Activated CD4-positive, alpha-beta T cell treated with anti-CD3 and anti-CD28 coated beads, Interleukin-2, amount 50 U/mL, for 1 hour (primary cell): ENCODE measurements at places on chromosomes 4 and X.
A peak's percentile ranks its signal among the peaks of the same experiment; 100 is the strongest.

DNA sequence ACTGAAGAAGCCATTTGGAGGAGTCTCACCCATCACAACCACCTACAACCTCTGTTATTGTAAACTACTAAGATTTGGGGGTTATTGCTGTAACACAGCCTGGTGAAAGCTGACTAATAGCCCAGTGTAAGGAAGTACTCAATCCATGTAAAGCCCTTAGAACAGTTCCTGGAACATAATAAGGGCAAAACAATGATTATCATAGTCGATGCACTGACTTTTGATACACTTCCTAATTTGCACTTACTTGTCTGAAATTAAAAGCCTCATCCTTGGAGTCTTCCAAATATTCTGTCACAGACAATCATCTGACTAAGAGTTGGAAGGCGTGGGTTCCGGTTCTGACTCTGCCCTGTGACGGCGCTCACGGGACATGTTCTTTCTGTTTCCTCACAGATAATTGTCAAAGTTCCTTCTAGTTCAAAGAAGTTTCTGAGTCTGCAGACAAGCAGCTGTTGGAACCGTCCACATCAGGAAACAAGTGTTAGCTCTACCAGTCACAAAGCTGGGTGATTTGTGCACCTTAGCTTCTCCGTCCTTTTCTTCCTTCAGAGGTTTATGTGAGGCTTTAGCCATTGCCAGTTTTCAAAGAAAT is 33.4 kb upstream of the RASGEF1B start:
- peak; percentile 65 for DNase-seq

GRCh38 chr4:173171987-173172386 is 3.4 kb downstream of the GALNT7 start:
- no peak for DNase-seq

DNA sequence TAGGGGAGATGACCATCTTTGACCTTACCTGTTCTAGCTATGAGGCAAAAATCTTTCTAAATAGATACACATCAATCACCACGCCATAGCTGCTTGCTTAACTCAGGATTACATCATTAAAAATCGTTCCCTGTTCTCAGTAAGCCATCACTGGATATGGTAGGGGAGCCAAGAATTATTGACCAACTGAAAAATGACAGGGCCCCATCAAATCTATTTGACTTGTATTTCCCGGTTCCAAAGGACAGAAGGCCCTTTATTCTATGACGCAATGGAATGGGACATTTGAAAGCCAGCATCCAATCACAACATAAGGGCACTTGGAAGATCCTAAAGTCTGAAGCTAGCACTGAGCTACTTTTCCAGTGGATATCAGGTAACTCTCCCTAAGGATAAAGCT is 75.6 kb upstream of the NOCT start:
- no peak for DNase-seq

GRCh38 chr4:17475481-17475880 is 36.4 kb downstream of the QDPR start:
- no peak for DNase-seq

DNA sequence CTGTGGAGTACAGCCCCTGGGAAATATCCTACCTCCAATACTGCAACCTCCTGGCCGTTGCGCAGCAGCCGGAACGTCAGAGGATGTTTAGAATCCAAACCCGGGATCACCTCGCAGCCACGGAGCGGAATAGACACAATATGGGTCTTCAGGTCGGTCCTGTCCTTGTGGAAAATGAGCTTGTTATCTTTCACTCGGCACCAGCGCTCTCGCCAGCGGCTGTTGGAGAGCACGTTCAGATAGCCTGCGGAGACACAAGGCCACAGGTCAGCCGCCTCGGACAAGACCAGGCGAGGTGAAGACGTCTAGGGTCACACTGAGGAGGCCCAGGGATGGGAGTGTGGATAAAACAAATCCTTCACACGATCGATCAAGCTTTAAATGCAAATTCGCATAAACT is 139.3 kb downstream of the AFAP1 start:
- DNase-seq, result no peak

GRCh38 chr4:71229477-71230270 is 109.1 kb upstream of the SLC4A4 start:
- DNase-seq, result no peak

- no peak for DNase-seq
Measured at GRCh38 chrX:108198420-108198819, 106.8 kb downstream of the ATG4A start.

GRCh38 chrX:77223046-77223445 is 224.1 kb upstream of the FGF16 start:
- no peak for DNase-seq

DNA sequence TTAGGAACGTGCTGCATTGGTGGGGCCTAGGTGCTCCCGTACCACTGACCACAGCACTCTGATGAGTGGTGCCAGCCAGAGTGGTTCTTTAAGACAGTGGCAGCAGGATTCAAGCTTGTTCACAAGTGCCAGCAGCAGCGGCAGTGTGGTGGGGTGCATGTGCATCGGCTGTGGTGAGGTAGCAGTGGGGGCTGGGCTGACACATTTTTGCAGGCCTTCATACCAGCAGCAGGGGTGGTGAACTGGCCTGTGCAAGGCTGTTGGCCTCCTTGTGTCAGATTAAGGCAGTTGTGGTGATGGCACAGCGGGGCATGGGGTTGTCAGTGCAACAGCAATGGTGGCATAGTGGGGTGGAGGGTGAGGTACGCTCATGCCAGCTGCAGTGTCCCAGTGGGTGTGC is 131.4 kb downstream of the PABPC4L start:
- no peak for DNase-seq

GRCh38 chrX:47285836-47286320 is 53.1 kb downstream of the USP11 start:
- DNase-seq, result no peak

- no peak for DNase-seq
Measured at GRCh38 chr4:10082047-10082446, 34.6 kb downstream of the WDR1 start.

DNA sequence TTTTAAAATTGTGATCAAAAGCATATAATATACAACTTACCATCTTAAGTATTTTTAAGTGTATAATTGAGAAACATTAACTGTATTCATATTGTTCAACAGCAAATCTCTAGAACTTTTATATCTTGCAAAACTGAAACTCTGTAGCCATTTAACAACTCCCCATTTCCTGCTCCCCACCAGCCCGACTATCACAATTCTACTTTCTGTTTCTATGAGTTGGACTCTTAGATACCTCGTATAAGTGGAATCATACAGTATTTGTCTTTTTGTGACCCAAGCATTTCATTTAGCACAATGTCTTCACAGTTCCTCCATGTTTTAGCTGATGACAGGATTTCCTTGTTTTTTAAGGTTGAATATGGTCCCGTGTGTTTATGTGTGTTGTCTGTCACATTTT is 106.0 kb downstream of the LRBA start:
- DNase-seq, result no peak

DNA sequence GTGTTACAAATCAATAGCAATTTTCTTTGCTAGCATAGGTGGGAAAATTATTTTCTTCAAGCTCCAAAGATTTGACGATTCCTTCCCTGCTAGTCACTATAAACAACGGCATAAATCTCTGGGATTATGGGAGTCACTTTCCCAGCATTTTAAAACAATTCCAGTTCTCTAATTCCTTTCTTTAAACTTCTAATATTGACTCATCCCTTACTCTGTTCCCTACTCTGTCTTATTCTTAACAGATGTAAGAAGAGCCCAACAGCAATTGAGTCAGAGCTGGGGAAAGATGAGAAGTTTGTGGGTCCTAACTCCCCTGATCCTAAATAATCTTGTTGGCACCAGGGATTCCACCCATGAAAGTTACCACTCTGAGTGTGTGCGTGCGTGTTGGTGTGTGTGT is 47.4 kb upstream of the IL21 start:
- no peak for DNase-seq

GRCh38 chrX:13069771-13070416 is 25.5 kb upstream of the FAM9C start:
- no peak for DNase-seq

DNA sequence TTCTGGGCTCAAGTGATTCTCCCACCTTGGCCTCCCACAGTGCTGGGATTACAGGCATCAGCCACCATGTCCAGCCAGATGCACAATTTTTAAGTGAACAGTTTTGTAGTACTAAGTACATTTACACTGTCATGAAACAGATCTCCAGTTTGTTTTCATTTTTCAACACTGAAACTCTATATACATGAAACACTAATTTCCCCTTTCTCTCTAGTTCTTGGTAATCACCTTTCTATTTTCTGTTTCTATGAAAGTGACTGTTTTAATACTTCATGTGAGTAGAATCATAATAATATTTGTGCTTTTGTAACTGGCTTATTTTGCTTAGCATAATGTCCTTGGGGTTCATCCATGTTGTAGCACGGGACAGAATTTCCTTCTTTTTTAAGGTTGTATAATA is 237.4 kb downstream of the CAMK2D start:
- DNase-seq, result no peak

DNA sequence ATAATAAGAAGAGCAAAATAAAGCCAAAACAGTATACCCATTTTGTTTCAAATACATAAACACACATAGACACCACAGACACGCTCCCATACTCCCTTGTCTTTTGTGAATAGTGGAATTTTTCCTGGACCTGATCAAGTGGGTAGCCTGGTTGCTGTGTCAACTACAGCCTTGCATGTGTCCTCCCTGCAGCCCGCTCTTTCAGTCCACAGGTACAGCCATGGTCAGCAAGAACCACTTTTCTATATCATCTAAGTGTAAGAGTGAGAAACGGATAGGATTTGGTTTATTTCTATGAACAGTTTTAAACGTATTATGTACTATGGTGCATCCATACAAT is 9.8 kb downstream of the PWWP3B start:
- no peak for DNase-seq

DNA sequence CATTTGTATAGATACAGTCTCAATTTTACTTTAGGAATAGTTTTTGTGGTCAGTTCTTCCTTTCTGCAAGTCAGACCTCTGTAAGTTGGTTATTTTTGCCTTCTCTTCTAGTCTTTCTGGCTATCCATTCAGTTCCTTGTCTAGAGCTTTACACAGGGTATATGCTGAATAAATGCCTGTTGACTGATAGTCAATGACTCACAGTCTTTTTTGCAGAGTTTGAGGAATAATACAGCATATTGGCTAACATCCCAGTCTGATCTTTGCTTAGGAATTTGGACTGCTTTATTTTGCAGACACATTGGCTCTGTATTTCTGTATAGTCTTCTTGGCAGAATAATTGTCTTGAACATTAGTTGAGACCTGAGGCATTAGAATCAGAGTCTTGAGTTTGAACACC is 132.4 kb downstream of the MAGEC1 start:
- no peak for DNase-seq

- no peak for DNase-seq
Measured at GRCh38 chrX:26138274-26138673, at the start of gene MAGEB18. MAGEB18 (plus strand) TSS chrX:26138343; CDS start chrX:26138986, 643 bp downstream.

- DNase-seq, result no peak
Measured at GRCh38 chr4:16082041-16082425, 1.8 kb downstream of the PROM1 start.

- no peak for DNase-seq
Measured at GRCh38 chrX:8749697-8750096, 17.8 kb upstream of the ANOS1 start.

DNA sequence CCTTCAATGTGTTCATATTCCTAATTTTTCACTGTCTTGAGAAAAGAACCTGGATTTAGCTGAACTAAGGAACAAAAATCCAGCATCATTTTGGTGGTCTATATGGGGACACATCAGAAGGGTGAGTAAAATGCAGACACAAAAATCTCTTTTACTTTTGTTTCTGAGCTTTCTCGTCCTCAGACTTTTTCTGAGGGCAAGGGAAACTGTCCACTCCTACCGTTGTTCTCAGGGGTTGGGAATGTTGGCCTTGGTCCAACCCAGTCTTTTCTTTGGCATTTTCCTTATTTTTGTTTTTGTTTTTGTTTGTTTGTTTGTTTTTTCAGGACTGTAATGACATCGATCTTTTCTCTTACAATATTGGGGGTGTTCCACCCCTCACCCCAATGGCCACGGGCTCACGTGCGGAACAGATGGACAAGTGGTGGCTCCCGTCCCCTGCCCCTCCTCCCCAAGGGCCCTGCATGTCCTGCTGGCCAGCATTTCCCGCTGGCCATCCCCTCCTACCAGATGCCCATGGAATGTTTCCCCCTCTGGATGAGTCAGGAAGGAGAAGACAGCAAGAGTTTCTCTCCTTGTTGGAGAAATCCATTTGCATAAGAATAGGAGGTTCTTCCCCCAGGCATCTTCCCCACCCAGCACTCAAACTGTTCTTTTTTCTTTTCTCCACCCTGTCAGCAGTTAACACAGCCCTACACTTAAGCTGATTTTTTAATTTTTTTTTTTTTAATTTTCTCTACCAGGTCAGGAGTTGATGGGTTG is 305.4 kb upstream of the NDST4 start:
- DNase-seq, result no peak

- DNase-seq, result no peak
Measured at GRCh38 chr4:98068495-98068894, 74.8 kb downstream of the STPG2 start.

DNA sequence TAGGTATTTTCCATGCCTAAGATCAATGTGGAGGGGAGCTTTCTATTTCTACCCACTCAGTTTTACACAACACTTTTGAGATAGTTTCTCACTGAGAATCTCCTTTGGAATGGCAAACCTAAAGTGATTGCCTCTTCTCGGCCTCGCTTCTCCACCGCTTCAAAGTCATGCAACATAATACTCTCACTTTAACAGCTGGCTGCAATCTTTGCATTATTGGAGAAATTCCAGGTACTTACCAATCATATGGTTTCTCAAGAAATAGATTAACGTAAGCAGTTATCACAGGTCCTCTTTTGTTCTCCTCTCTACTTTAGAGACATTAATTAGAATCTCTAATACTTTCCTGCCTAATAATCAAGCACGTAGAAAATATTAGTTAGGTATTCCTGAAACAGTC is 3.7 kb upstream of the IL13RA2 start:
- no peak for DNase-seq

DNA sequence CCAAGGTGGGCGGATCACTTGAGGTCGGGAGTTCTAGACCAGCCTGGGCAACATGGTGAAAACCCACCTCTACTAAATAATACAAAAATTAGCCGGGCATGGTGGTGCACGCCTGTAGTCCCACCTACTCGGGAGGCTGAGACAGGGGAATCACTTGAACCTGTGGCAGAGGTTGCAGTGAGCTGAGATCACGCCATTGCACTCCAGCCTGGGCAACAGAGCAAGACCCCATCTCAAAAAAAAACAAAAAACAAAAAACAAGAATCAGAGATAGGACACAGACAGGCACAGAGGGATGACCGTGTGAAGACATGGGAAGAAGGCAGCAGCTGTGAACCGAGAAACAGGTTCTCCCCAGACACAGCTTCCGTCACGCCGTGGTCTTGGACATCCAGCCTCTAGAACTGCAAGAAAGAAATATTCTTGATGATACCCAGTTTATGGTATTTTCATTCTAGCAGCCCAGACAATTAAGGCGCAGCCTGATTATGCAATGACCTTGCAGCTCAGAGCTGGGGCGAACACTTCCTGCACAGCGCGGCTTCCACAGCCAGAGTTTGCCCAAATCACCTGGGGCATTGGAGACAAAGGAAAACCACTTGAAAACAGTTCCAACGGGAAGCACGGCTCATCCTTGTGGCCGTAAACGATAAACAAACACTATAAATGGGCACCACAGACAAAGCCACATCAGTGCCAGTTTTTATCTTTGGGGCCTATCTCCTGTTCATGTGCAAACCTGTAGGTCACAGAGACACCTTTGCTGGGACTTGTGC is 4.2 kb upstream of the ARSD start:
- no peak for DNase-seq

- no peak for DNase-seq
Measured at GRCh38 chr4:123943976-123944375, 547.4 kb downstream of the SPRY1 start.
